ENCODE measurements at places on chromosomes 2 and 18.

DNA sequence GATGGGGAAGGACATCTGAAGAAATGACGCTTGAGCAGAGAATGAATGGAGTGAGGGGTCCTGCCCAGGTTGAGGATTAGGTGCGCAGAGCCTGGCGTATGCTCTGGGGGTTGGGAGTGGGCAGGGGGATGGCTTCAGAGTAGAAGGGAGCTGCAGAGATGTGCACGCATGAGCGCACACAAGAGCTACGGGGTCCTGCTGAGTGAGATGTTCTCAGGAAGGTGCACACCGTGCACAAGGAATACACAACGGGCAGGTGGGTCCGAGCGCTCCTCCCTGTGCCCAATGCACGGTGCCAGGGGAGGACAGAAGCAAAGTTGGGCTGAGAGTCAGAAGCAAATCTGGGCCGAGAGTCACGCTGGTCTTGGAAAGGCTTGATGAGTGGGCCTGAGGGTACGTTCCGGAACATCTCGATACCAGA, 25.5 kb downstream of the TWIST2 start:
- DNase-seq: no peak

DNA sequence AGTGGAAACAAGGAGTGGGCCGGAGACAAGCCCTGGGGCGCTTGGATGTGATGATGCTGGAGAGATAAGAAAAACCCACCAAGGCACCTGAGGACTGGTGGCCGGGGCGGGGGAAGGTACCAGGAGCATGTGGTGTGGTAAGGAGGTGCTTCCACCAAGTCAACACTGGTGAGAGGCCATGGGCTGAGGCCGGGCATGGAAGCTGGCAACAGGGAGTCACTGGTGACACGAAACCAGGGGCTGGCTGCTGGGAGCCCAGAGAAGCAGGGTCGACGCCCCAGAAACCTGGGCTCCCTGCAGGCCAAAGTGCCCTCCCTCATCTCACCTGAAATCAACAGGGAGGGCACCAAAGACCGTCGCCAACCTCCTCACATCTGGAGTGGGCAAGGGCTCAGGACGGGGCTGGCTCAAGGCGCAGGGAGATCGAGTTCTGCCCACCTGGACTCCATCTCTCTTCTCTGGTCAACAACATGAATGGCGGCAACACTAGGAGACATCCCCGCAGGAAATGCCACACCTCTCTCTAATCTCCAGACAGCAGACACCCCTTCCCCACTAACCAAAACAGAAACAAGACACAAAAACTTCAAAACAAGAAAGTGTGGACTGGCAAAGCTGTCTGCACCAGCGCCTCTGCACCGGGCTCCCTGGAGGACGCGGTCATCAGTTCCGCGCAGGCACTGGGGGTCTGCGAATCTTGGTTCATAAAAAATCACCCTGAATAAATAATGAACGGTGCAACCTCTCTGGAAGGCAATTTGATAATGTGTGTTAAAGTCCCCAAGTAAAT, 185.5 kb downstream of the HDAC4 start:
- DNase-seq: no peak

- DNase-seq: peak; percentile 15
These were observed 69.5 kb upstream of the TGIF1 start for GRCh38 chr18:3380384-3380961.

DNA sequence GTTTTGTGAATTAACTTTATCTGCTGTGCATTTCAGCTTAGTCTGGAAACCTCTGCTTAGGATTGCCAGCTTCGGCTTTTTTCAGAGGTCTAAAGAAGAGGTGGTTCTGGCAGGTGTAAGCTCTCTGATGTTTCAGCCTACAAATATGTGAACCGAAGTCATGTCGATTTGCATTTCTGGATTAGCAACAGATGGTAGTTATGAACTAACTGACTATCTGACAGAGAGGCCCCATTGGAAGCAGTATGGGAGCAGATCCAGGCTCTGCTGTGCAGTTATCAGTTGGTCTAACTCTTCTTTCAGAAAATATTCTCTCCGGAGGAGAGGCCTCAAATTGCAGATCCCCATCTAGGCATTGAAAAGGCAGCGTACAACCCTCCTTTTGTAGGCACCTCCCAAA, 32.7 kb upstream of the SPRED2 start:
- no peak for DNase-seq

DNA sequence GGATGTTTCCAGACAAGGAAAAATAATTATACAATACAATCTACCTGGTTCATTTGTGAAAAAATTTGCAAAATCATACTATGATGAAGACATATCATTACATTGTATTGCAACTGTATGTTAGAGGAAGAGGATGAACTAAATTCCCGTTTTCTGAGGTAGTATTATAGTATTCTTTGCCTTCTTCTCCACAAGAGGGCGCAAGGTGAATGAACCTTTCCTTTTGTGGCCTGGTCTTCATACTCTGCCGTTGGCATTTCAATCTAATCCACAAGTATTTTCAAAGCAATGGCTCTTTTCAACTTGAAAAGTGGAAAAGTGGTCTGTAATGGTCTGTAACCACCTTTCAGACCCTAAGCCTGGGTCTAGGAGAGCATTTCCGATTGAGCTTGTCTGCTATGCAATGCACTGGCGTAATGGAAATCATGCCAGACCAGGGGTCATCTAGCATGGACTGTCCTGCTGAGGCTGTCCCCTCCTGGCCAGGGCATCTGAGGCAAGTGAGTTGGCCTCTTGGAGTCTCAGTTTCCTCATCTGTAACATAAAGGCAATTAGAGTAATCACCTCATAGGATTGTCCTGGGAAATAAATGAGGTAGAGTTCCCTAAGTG, 30.8 kb upstream of the ZNF396 start:
- no peak for DNase-seq

DNA sequence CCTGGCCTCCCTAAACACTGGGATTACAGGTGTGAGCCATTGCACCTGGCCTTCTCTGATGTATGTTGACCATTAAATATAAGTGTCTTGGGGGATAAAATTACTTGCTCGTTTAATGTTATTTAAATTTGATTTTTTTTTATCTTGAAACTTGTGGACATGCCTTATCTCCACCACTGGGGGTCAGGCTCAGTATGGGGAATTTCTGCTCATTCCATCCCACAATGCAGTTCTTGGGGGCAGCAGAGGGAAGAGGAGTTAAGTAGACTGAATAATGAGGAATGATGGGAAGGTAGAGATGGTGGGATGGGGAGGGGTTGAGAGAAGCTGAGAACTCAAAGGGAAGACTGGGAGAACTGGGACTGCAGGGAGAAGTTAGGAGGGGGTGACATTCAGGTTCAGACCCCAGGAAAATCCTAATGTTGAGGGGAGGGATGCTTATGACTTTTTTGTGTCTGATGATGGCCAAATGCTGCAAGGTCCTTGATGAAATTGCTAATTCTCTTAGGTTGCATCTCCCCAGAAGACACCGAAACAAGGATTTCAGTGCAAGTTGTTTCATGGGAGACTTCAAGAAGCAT, 174.2 kb downstream of the MIB1 start:
- DNase-seq: no peak

- DNase-seq: no peak
These were observed 49.7 kb downstream of the RRM2 start for GRCh38 chr2:10172033-10172871.

Measured in stimulated activated CD4-positive, alpha-beta T cell treated with anti-CD3 and anti-CD28 coated beads, Interleukin-15, amount 100 ng/mL, for 48 hours (primary cell).